Fibroblast of gingiva (primary cell): ENCODE measurements at places on chromosomes 7 and 10.
A peak's percentile ranks its signal among the peaks of the same experiment; 100 is the strongest.

GRCh38 chr10:71392292-71392691 lies 4.4 kb upstream of the CDH23 start:
- DNase-seq: no peak

DNA sequence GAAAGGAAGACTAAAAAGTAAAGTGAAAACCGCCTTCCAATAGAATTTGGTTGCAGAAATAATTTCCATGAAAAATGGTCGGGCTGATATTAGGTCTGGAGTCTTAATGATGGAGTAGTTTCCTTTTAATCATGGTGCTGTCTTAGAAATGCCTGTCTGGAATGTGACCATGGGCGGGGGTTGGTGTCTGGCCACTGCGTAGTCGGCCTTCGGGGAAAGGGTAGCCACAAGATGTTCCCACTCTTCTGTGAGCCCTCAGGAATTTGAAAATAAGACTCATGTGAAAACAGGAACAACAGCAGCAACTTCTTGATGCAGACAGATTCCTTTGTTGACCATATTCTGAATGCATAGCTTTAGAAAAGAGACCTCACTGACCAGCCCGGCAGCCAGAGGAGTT lies 176.8 kb downstream of the KIAA1217 start:
- DNase-seq: peak; percentile 60

- no peak for DNase-seq
These were observed 253.8 kb downstream of the FZD1 start for GRCh38 chr7:91518058-91518457.

GRCh38 chr10:55091691-55092328 lies 290.8 kb upstream of the PCDH15 start:
- DNase-seq: no peak

GRCh38 chr7:123757095-123757494 lies 8.3 kb upstream of the WASL start:
- DNase-seq: no peak

- no peak for DNase-seq
These were observed 53.0 kb downstream of the CTBP2 start for GRCh38 chr10:125107166-125107949.
